ENCODE measurements at places on chromosomes 7 and 10.
A peak's percentile ranks its signal among the peaks of the same experiment; 100 is the strongest.

DNA sequence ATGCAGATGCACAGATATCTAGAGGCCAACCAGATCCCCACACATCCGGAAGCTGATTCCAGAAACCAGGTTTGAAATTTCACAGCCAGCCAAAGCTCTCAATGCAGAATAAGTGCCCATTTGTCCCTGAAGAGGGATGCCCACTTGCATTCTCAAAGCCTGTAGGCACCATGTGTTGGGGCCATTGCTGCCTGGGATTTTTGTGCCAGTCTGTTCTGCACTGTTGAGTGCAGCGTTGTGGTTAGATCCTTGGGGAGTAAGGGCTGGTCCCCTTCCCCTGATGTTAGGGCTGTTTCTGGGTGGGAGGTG is 62.4 kb downstream of the EEPD1 start:
- DNase-seq = no peak

DNA sequence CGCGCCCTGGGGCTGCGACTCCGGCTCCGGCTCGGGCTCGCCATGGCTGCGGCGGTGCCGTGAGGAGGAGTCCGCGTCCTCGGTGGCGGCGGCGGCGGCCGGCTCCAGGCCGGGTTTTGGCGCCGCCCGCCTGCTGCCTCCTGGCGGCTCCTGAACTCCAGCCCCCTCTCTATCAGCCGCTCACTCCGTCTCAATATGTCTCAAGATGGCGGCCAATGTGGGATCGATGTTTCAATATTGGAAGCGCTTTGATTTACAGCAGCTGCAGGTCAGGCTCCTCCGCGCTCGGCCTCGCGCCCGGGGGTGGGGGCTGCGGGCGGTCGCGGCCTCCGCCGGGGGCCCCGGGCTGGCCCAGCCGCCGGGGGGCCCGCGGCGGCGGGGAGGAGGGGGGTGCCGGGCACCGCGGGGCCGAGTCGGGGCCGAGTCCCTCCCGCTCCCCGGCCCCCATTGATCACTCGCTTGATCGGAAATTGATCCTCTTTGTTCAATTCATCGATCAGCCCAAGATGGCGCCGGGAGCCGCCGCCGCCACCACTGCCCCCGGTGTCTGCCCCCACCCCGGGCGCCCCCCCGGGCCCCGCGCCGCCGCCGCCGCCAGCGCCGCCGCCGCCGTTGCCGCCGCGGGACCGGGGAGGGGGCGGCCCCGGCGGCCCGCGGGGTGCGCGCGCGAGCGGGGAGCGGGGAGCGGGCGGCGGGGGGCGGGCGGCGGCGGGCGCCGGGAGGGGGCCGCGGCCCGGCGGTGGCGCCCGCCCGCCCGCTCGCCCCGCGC is 1.4 kb upstream of the CUX1 start:
- DNase-seq = peak; percentile 91

DNA sequence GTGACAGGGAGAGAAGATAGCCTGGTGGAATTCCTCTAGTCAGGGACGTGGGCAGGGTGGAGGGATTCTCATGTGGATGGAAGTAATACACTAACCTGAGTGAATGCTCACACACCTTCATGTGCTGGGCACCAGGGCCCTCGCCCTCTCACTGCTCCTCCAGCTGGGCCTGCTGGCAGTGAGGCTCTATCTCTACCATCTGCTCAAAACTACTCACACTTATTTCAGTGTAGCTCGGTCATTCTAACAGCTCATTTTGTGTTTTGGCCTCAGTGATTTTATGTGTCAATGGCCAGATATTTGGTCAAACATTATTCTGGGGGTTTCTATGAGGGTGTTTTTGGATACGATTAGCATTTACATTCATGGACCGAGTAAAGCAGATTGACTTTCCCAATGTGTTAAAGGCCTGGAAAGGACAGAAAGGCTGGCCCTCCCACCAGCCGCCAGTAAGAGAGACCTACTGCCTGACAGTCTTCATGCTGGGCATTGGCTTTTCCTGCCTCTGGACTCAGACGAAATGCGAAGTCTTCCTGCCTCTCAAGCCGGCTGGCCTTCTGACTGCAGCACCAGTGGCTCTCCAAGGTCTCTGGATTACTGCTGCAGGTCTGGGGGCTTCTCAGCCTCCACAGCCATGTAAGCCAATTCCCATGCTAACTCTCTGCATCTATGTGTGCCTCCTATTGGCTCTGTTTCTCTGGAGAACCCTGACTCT is 335.4 kb downstream of the CXCL12 start:
- DNase-seq = no peak

DNA sequence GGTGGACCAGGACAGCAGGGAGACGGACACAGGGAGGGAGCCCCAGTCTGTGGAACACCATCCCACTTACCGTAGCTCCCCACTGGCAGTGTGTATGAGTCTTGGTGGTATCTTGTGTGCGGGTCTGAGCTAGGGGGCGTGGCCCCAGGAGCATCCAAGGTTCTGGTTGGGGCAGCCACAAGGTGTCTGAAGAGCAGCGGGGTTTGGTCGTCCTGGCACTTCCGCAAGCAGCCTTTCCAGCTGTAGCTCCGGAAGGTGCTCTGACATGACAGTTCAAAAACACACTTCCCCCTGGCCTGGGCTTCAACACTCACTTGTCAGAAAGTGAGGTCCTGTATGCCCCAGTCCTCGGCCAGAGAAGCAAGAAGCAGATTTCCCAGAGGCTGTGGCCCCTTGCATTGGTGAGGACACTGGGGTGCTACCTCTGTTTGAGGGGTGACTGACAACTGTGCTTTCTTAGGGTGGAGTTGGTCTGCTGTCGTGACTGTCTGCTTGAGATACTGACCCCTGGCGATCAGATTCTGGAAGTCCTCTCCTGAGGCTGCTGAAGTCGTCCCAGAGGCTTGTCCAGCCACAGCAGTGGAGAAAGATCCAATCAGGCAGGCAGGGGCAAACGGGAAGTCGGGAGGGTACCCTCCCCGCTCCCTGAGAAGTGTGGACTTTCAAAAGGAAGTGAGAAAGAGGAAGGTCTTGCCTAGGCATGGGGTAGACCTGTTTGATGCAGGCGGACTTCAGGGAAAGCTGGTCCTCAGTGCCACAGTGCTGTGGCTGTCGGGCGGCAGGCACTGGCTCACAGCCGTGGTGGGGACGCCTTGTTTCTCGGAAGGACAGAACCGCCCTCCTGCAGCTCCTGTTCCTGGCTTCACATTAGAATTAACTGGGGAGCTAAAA is 51.4 kb upstream of the PFKFB3 start:
- DNase-seq = no peak

Measured in urothelium cell line (cell line).